RPMI7951 (cell line): ENCODE measurements at places on chromosomes 2 and 18. TPM values are rescaled to one million over a fixed set of nuclear protein-coding genes. Genes with fewer than 3 reads are reported as not detected.

The CFAP65 gene
- 0.10 and 0.12 TPM in 2 replicates for total RNA-seq

GRCh38 chr2:137837830-137838229, 126.4 kb upstream of the HNMT start:
- DNase-seq: no peak

- peak; percentile 77 for DNase-seq
Observed at GRCh38 chr2:45860136-45861121, 209.0 kb downstream of the PRKCE start.

- DNase-seq: no peak
Observed at GRCh38 chr18:24827501-24827900, 367.1 kb downstream of the HRH4 start.

The AQP12B gene
- not detected in 2 replicates for total RNA-seq
